ENCODE measurements at places on chromosomes 1 and 21.

- no peak for DNase-seq
Measured at GRCh38 chr21:25387665-25388064, 219.6 kb downstream of the MRPL39 start.

- peak; percentile 79 for DNase-seq
Measured at GRCh38 chr1:33349778-33350610, 29.1 kb upstream of the A3GALT2 start.

GRCh38 chr21:43306391-43306790 is 120.5 kb downstream of the SIK1 start:
- DNase-seq, result no peak

- no peak for DNase-seq
Measured at GRCh38 chr1:33256471-33257206, at the start of gene ZNF362. ZNF362 (plus strand) TSS chr1:33256492; CDS start chr1:33270575, 14,083 bp downstream.

DNA sequence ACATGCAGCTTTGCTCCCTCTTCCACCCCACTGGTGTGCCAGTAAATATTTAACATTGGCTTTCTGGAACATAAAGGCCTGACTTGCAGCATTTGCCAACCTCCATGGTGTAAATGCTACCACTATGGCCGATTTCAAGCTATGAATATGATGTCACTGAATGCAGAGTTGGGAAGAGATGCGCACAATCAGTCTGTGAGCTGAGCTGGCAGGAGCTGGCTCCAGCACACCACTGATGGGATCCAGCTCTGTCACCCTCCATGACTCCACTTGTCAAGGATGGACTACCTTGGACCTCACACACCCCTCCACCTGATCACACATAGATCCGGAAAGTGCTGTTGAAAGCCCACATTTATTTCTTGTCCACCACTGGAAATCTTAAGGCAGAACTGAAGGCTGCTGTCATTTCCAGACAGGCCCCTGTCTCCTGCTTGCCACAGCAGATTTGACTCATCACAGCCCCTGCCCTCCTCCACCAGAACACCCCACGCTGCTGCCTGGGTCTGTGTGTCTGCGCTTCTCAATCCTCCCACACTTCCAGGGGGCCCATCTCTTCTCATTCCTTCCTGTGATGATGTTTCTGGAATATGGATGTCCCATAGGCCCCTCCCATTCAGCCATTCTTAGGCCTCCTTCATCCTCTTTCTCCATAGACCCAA is 82.2 kb upstream of the BCAR3 start:
- DNase-seq, result no peak

- DNase-seq, result no peak
Measured at GRCh38 chr1:247812637-247813036, 11.3 kb downstream of the OR14A16 start.

GRCh38 chr1:196877964-196878363 is 9.9 kb upstream of the CFHR4 start:
- peak; percentile 24 for DNase-seq

- DNase-seq, result no peak
Measured at GRCh38 chr1:85087659-85088407, 39.5 kb upstream of the MCOLN3 start.

DNA sequence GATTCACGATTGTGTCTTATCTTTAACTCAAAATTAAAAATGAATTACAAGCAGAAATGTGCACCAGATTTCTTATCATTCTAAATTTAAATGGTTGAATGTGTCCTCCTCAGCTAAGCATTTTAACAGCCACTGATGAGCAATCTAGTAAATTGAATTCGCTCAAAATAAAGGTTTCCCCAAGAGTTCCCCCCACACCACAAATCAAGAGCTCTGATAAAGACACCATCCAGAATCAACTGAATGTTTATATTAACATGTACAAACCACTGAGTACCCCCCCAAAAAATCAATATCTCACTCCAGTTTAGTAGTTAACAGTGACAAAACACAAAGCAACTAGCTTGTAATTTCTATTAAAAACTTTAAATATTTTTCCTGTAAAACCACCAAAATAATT is 1.9 kb downstream of the GPBP1L1 start:
- DNase-seq, result no peak

DNA sequence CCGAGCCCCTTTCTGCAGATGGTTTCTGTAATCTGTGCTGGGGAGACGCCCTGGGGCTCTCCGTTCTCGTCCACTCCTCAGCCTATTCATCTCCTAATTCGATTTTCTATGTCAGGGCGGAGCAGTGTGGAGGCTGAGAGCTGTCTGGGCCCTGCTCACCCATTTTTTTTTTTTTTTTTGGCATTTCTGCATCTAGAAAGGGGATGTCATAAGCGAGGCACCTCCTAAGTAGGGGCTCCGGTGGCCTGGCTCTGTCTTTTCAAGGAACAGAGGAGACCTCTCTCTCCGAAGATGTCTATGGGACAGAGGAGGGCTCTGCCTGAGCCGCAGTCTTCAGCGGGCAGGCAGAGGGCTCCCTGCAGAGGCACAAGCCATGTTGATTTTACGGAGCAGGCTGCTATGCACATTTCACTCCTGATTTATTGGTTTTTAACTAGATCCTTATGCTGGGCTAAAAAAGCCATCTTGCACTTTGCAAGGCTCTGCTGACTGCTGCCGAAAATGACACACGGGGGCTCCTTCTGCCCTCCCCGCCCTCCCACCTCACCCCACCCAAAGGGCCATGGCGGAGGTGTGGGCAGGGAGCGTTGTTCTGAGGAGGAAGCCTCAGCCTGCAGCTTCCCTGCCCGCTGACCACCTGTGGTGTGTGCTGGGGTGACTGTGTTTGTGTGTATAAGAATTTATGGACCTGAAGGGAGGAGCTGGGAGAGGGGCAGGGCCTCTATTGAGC is 71.0 kb downstream of the FOXD2 start:
- DNase-seq, result no peak

GRCh38 chr1:56095696-56096665 is 483.4 kb downstream of the PLPP3 start:
- no peak for DNase-seq

DNA sequence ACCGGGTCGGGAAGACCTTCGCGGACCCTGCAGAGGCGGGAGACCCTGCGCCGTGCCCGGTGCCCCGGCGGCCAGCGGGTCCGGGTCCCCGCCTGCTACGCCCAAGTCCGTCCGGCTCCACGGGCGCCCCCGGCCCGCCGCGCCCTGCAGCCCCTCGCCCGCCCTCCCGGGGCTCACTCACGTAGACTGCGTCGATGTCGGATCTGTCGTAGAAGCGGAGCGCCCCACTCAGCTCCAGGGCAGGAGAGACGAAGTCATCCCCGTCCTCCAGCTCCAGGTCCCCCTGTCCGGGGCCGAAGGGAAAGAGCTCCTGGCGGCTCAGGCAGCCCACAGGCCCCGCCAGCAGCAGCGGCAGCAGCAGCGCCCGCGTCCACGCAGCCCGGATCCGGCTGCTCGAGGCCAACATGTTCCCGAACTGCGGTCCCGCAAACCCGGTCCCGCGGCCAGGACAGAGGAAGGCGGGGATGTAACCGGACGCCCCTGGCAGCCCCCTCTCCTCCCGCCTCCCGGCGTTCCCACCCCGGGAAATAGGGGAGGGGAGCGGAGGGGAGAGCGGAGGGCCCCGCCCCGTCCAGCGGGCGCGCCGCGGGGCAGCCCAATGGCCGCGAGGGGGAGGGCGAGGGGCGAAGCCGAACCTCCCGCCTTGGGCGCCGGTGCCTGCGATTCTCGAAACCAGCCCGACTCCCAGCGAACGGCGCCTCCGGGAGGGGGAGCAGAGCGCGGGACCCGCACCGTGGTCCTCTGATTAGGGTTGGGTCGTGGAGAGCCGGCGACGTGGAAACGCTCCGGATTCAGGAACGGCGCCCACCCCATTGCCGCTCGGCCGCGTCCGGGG is at the start of gene NID1:
TSS of gene NID1 (minus strand) at position 417 of the 835 bp plus-strand sequence. CDS start at position 406, 11 bp downstream.
- DNase-seq, result peak; percentile 90

GRCh38 chr1:109261006-109261405 is 11.7 kb downstream of the CELSR2 start:
- no peak for DNase-seq

- no peak for DNase-seq
Measured at GRCh38 chr1:209609041-209609790, 25.7 kb downstream of the CAMK1G start.

DNA sequence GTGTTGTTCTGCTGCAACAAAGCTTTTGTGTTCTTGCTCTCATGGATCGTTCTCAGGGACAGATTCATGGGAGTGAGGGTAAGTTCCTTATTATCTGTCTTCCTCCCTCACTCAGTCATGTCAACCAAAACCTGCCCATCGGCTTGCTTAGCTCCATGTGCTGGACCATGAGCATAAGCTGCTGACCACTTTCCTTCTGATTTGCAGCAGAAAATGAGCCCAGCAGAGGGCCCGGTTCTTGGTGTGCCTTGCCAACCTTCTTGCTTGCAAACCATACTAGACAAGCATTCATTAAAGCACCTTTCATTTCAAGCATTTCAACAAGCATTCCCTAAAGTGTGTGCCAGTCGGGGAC is 64.0 kb upstream of the COA6 start:
- no peak for DNase-seq

- no peak for DNase-seq
Measured at GRCh38 chr21:27372381-27372780, 405.5 kb upstream of the ADAMTS5 start.

DNA sequence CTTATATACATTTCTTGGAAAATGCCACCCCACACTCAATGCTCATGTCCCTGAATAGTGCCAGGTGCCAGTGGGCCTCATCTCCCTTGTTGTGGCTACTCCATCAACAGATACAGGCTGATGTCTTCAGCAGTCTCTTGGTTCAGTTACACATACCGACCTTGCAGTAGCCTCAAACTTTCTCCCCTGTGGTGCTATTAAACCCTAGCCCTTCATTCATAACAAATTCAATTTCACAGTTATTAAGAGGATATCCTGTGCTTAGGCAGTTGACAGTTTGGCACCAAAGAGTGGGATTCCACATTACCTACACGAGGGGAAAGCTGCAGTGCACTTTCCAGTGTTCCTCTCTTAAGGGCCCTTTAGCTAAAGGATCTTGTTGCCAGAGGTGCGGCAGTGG is 35.9 kb upstream of the CAMK1G start:
- no peak for DNase-seq

GRCh38 chr1:76613886-76614285 is 253.4 kb upstream of the ST6GALNAC5 start:
- DNase-seq, result no peak

GRCh38 chr21:44402323-44403105 is 49.1 kb downstream of the TRPM2 start:
- DNase-seq, result no peak

DNA sequence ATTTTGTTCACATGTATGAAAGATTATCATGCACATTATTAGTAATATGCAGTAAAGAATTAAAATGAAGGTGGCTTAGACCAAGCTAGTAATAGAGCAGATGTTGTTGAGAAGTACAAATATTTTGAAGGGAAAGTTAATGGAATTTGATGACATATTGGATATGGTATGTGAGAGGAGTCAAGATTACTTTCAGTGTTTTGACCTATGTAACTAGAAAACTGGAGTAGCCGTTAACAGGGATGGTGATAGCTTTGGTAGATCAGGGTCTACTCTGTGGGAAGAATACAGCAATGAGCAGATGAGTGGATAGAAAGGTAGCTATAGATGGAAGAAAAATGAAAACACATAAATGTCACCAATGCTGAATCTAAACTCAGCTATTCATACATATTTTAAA is 163.2 kb upstream of the LRRC7 start:
- DNase-seq, result no peak

- DNase-seq, result no peak
Measured at GRCh38 chr1:165052936-165053335, 303.6 kb downstream of the LMX1A start.

- DNase-seq, result no peak
Measured at GRCh38 chr1:81391125-81391828, 409.5 kb upstream of the ADGRL2 start.

GRCh38 chr1:207248544-207249198 is 72.8 kb upstream of the CD55 start:
- DNase-seq, result no peak

DNA sequence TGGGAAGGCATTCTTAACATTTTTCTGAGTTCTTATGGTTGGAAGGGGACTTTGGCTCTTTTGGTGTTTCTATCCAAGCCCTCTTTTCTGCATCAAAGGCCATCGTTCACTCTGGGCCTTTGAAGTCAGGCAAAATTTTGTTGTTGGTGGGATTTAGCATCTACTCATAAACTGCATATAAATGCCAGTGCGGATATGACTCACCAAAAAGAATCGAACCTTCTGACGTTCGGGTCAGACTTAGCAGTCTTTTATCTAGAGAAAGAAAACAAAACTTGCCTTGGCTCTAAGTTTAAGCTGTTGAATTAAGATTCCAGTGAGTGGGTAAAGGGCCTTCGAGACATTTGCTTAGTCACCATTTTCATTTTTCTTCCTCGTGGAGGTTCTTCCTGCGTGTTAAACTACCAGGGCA is 51.4 kb downstream of the EVA1C start:
- DNase-seq, result no peak

DNA sequence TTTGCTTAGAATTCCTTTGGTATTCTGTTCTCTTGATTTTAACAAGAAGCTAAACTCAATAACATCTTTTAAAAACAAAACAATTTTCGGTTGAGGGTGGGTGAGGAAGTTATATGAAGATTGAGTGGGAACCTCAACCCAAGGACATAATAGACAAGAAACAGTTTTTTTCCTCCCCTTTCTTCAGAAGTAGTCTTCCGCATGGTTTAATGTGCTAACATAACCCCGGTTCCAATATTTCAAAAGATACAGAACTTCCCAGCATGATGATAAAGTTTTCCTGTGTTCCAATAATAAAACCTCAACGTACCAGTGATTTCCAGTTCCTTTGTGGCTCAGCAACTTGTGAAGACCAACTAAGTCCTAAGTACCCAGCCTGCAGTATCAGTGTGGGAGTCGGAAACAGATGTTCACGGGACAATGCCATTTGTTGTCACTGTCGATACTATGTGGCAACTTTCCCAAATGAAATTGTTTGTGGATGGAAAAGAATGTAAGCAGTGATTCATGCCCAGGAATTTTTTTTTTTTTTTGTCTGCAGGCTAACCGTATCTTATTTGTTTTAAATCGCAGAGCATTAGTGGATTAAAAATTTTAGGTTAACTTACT is 48.5 kb downstream of the NR5A2 start:
- no peak for DNase-seq

GRCh38 chr1:223423641-223424233 is 30.5 kb downstream of the CCDC185 start:
- no peak for DNase-seq

DNA sequence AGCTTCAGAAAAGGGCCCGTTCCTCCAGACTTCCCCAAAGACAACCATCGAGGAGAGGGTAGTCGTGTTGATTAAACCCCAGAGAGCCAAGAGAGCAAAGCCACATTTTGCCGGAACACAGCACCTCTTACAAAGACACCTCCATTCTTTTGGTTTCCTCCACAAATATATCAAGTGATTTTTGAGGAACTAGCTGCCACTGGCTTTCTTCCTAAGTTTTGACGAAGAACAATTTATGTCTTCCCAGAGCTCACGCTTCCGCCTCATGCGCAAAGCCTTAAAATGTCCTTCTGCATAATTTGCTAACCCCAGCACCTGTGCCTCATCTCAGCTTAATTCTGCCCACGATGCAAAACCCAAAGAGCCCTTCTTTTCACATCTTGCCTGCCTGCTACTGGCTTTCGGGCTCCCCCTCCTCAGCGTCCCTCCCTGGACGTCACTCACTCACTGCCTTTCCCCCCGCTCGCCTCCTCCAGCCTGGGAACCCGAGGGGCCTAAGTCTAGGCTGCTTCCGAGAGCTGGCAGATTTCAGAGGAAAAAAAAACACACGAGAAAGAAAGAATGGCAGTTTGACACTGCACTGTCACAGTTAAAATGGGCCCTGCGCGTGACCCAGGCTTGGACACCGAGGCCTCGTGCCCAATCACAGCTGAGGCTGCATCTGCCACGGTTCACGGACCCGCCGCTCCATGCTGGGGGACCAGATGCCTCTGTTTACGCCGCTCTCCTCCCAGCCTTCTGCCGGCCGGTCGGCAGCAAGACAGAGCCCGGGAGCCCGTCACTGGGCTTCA is 77.6 kb upstream of the IFNAR2 start:
- no peak for DNase-seq

GRCh38 chr21:33767236-33767635 is 124.9 kb downstream of the ITSN1 start:
- no peak for DNase-seq
